Neural progenitor cell (in vitro differentiated cells): ENCODE measurements at places on chromosomes 16 and 17. TPM values are rescaled to one million over a fixed set of nuclear protein-coding genes. Genes with fewer than 3 reads are reported as not detected.
A peak's percentile ranks its signal among the peaks of the same experiment; 100 is the strongest.

GRCh38 chr16:90042946-90043514, 23.8 kb upstream of the DBNDD1 start:
- no peak overlapping the region for H3K27ac ChIP-seq
- H3K27me3 ChIP-seq, result peaks cover 4% of the 10 kb centered on the region
- DNase-seq, result no peak
- no peak overlapping the region for H3K4me3 ChIP-seq
- H3K36me3 ChIP-seq, result no peaks in the 10 kb centered on the region

GRCh38 chr17:73291260-73291801, 20.5 kb downstream of the CDC42EP4 start:
- H3K4me1 ChIP-seq, result peaks cover 7% of the 10 kb centered on the region
- no peak overlapping the region for H3K27ac ChIP-seq
- H3K4me3 ChIP-seq, result no peak overlapping the region

- H3K4me1 ChIP-seq, result no peaks in the 10 kb centered on the region
- no peak overlapping the region for H3K27ac ChIP-seq
- H3K4me3 ChIP-seq, result no peak overlapping the region
- H3K36me3 ChIP-seq, result no peaks in the 10 kb centered on the region
Measured at GRCh38 chr16:67100569-67101310, 9.0 kb upstream of the PHAF1 start.

- no peak overlapping the region for H3K4me3 ChIP-seq
- H3K27me3 ChIP-seq, result no peaks in the 10 kb centered on the region
- DNase-seq, result no peak
- H3K27ac ChIP-seq, result no peak overlapping the region
- H3K36me3 ChIP-seq, result no peaks in the 10 kb centered on the region
Measured at GRCh38 chr16:70158261-70158939, 15.2 kb upstream of the CLEC18C start.

GRCh38 chr17:67385122-67385988, 8.3 kb downstream of the PITPNC1 start:
- no peak overlapping the region for H3K27ac ChIP-seq
- H3K4me3 ChIP-seq, result no peak overlapping the region
- no peaks in the 10 kb centered on the region for H3K4me1 ChIP-seq
- no peaks in the 10 kb centered on the region for H3K27me3 ChIP-seq
- H3K36me3 ChIP-seq, result no peaks in the 10 kb centered on the region
- DNase-seq, result no peak

FBXL16 gene
- 0.13 and 0.65 TPM in 2 replicates for total RNA-seq

KRTAP9-3 gene
- not detected in 2 replicates for total RNA-seq

- H3K4me3 ChIP-seq, result no peak overlapping the region
- H3K27me3 ChIP-seq, result no peaks in the 10 kb centered on the region
- no peaks in the 10 kb centered on the region for H3K36me3 ChIP-seq
- no peak for DNase-seq
- no peak overlapping the region for H3K27ac ChIP-seq
- H3K4me1 ChIP-seq, result no peaks in the 10 kb centered on the region
Measured at GRCh38 chr17:32971171-32971570, 20.5 kb upstream of the SPACA3 start.

DNA sequence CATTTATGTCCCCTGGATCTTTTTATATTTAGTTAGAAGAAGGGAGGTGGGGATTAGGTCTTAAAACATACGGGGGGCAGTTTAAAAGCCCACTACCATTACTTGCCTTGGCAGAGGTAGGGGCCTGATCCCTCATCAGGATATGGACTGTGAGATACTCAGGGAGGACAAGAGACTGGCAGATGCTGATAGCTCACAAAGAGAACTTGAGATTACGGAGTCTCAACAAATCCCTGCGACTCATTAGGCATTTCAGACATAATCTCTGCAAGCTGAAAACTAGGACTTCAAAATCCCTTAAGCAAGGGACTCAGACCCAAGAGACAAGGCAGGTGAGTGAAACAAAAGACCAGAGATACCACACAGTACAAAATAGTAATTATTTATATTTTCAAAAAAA, 23.2 kb downstream of the NXPH3 start:
- no peak overlapping the region for H3K4me3 ChIP-seq
- no peak overlapping the region for H3K27ac ChIP-seq
- peaks cover 45% of the 10 kb centered on the region for H3K4me1 ChIP-seq
- DNase-seq, result peak; percentile 30
- no peaks in the 10 kb centered on the region for H3K36me3 ChIP-seq

DNA sequence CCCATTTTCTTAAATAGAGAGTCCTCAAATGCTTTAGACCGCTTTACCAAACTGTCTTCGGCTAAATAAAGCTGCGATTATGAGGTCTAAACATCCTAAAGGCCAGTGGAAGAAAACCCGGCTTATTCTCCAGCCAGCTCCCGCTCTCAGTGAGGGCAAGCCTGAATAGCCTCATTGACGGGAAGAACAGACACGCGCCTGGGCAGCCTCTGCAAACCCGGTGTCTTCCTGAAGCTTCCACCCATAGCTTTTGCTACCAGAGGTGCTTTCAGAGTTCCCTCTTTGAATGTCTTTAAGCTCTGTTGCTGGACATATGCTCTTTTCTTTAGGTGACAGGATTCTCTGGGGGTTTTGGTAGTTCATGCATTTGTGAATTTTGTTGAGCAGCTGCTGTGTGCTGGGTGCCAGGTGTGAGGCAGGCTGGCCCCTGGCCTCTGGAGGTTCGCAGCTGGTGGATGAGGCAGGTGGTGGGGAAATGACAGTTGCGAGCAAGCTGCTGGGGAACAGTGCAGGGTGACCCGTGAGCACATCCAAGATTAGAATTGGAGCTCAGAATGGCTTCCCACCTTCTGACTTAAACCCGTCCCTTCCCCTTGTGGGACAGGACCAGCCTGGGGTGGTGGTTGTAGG, 44.7 kb downstream of the CRISPLD2 start:
- no peak overlapping the region for H3K4me3 ChIP-seq
- DNase-seq, result no peak
- H3K27ac ChIP-seq, result no peak overlapping the region
- H3K4me1 ChIP-seq, result peaks cover 7% of the 10 kb centered on the region
- no peaks in the 10 kb centered on the region for H3K27me3 ChIP-seq

GPR139 gene
- not detected in 2 replicates for total RNA-seq

- H3K4me1 ChIP-seq, result no peaks in the 10 kb centered on the region
- H3K27ac ChIP-seq, result no peak overlapping the region
- H3K36me3 ChIP-seq, result no peaks in the 10 kb centered on the region
- DNase-seq, result no peak
Measured at GRCh38 chr16:87335625-87336433, 18.6 kb upstream of the C16orf95 start.

GRCh38 chr17:81499601-81499970, 13.0 kb downstream of the ACTG1 start:
- no peak overlapping the region for H3K27ac ChIP-seq
- no peaks in the 10 kb centered on the region for H3K36me3 ChIP-seq
- no peaks in the 10 kb centered on the region for H3K27me3 ChIP-seq
- no peak overlapping the region for H3K4me3 ChIP-seq

CBX2 gene
- total RNA-seq, result 53.5 and 155 TPM in 2 replicates

- H3K27ac ChIP-seq, result no peak overlapping the region
- no peaks in the 10 kb centered on the region for H3K36me3 ChIP-seq
- H3K4me3 ChIP-seq, result no peak overlapping the region
- DNase-seq, result peak; percentile 38
Measured at GRCh38 chr16:80164966-80165550, 375.7 kb upstream of the DYNLRB2 start.

GRCh38 chr17:4480929-4481898, 17.5 kb upstream of the SPNS2 start:
- no peak overlapping the region for H3K4me3 ChIP-seq
- no peaks in the 10 kb centered on the region for H3K27me3 ChIP-seq
- H3K36me3 ChIP-seq, result no peaks in the 10 kb centered on the region
- DNase-seq, result no peak
- peaks cover 24% of the 10 kb centered on the region for H3K4me1 ChIP-seq
- H3K27ac ChIP-seq, result no peak overlapping the region

DNA sequence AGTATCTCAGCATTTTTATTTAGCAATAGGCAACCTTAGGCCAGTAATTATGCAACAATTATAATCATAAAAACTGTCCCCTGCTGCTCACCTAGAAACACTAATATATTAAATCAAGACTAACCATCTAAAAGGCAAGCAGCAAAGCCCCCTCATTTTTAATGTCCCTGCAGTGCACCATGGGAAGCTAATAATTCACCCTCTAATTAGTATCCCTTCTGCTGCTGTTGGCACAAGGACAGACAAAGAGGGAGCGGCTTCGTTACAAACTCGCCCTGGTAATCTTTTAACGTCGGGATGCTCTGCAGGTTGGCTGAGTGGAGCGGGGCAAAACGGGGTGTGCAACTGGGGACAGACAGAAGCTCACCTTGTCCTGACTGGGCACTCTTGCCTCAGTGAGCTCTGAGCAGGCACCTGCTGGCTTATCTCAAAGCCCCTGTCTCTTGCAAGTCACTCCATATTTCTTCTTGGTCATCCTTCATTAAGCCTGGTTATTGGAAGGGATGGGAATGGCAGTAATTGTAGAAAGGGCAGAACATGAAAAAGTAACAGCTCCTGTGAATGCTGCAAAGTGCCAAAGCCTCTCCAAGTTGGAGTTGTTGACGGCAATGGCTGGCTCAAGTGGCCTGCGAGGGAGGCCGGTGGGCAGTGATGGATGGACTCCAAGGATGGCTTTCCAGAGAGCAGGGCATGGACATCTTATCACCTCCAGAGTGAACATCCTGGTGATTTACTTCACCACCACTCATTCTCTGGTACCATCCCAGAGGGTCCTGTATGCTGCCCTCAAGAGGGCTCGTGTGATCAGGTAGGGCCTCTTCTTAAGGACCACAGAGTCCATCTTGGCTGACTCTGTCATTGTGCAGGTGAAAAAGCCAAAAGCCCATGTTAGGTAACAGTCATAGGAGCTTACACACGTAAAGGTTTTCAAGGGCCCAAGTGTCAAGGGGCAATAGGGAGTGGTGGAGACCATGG, 219.6 kb upstream of the N4BP1 start:
- no peak for DNase-seq
- H3K27me3 ChIP-seq, result no peaks in the 10 kb centered on the region
- peaks cover 7% of the 10 kb centered on the region for H3K4me1 ChIP-seq
- no peak overlapping the region for H3K4me3 ChIP-seq
- no peak overlapping the region for H3K27ac ChIP-seq
- no peaks in the 10 kb centered on the region for H3K36me3 ChIP-seq

GRCh38 chr17:4156750-4157381, 13.9 kb downstream of the CYB5D2 start:
- peak; percentile 29 for DNase-seq
- H3K36me3 ChIP-seq, result no peaks in the 10 kb centered on the region
- no peaks in the 10 kb centered on the region for H3K27me3 ChIP-seq
- peaks cover 5% of the 10 kb centered on the region for H3K4me1 ChIP-seq
- H3K27ac ChIP-seq, result no peak overlapping the region

DNA sequence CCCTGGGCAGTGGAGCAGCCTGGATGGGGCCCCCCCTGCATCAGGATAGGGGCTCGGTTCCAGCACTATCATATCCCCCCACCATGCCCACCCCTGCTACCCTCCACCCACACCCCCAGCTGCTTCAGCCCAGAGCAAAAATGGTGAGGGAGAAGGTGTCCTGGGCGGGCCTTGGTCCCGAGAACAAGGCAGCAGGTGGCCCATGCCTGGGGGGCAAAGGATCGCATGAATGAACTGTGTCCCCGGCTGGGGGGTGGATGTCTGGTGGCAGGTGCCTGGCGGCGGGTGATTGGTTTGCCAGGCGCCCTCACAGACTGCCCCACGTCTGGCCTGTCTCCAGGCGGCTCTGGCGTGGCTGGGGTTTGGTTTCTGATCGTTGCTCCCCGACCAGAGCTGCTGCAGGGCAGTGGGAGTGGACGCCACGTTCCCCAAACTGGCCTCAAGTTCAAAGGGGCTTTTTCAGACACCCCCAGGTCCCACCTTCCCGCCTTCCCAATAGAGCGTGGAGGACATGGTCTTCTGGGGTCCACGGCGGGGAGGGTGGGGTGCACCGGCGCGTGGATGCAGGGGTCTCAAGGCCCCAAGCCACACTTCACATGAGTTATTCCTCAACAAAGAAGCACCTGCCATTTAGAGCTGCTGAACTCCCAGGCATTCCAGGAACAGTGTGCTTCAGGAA, 12.6 kb downstream of the UTS2R start:
- DNase-seq, result peak; percentile 1
- no peaks in the 10 kb centered on the region for H3K36me3 ChIP-seq
- H3K27ac ChIP-seq, result no peak overlapping the region
- H3K4me3 ChIP-seq, result no peak overlapping the region

TLCD3B gene
- 2.4 and 9.0 TPM in 2 replicates for total RNA-seq

SLC47A1 gene
- 1.9 and 2.1 TPM in 2 replicates for total RNA-seq

- no peak overlapping the region for H3K4me3 ChIP-seq
- H3K4me1 ChIP-seq, result peaks cover 2% of the 10 kb centered on the region
- no peaks in the 10 kb centered on the region for H3K36me3 ChIP-seq
- no peaks in the 10 kb centered on the region for H3K27me3 ChIP-seq
- no peak for DNase-seq
- H3K27ac ChIP-seq, result no peak overlapping the region
Measured at GRCh38 chr17:51398687-51399086, 138.3 kb downstream of the UTP18 start.

DNAH9 gene
- 0.62 and 1.3 TPM in 2 replicates for total RNA-seq

DNA sequence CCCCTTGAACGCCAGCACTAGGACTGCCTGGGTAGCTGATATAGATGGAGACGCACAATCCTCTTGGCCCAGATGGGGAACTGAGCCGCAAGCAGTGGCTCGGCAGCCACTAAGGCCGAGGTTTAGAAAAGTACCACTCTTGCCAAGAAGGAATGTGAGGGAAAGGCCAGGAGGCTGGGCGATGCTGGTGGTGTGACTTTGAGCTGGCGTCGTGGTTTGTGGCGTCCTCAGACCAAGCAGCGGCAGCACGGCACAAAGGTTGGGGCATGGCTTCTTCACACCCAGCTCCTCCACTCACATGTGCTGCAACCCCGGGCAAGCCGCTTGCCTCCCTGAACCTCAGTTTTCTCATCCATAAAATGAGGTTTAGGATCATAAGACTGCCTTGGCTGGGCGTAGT, 15.6 kb downstream of the DCAKD start:
- DNase-seq, result no peak
- H3K27me3 ChIP-seq, result no peaks in the 10 kb centered on the region
- H3K4me3 ChIP-seq, result no peak overlapping the region
- H3K4me1 ChIP-seq, result peaks cover 3% of the 10 kb centered on the region

- peaks cover 16% of the 10 kb centered on the region for H3K4me1 ChIP-seq
- H3K27me3 ChIP-seq, result peaks cover 36% of the 10 kb centered on the region
- H3K27ac ChIP-seq, result no peak overlapping the region
- no peak overlapping the region for H3K4me3 ChIP-seq
- no peak for DNase-seq
- no peaks in the 10 kb centered on the region for H3K36me3 ChIP-seq
Measured at GRCh38 chr16:57532266-57532625, 4.1 kb downstream of the CCDC102A start.

ENPP7 gene
- total RNA-seq, result not detected in 2 replicates

EPN3 gene
- 0.09 and 0.24 TPM in 2 replicates for total RNA-seq

DNA sequence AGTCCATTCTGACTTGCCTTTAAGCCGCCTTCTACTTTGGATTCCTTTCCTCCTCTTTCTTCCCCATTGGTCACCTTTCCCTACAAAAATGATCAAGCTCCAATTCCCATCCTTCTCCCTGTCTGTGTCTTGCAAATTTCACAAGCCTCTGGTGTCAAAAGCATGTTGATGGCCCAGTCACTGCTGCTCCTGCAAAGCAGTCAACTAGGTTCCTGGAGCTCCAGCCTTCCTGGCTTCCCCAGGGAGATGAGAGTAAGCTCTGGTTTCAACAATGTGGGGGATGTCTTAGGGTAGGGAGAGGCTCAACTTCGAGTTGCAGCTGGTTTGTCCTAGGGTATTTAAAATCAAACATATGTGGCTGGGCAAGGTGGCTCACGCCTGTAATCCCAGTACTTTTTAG, 36.1 kb upstream of the HELZ start:
- H3K36me3 ChIP-seq, result no peaks in the 10 kb centered on the region
- H3K27me3 ChIP-seq, result no peaks in the 10 kb centered on the region
- H3K4me3 ChIP-seq, result no peak overlapping the region
- no peak for DNase-seq

ATP2A3 gene
- 0.65 and 2.8 TPM in 2 replicates for total RNA-seq
